ENCODE measurements at places on chromosomes 3 and 15.

DNA sequence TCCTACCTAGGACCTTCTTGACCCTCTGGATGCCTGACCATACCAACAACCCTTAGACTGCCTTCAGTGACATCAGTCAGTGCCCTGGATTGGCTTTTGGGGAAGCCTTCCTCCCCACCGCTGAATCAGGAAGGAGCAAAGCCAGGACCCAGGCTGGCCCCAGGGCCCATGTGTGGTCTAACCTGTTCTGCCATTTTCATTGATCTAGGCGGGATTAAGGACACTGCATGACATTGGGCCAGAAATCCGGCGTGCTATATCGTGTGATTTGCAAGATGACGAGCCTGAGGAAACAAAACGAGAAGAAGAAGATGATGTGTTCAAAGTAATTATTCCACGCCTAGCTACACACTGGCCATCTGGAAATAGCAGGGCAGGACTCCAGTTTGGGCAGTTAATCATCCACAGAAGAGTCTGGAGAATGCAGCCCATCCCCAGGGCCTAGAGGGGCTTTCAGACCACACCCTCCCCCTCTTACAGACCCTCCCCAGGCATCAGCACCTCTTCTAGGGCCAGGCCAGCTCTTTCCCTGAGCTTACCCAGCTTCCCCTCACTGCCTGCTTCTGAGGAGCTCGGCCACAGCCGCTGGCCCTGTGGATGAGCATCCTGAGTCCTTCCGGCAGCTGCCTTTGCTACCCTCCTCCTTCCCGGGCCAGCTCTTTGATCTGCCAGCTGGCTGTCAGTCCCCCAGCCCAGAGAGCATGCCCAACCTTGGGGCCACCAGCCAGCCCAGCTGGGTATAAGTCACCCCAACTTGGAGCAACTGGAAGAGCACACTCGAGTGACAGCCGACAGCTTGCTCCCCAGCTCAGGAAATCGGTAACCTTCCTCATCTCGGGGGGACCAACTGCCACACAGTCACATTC, 45.9 kb downstream of the CHDH start:
- DNase-seq: no peak

GRCh38 chr3:184513276-184514170, 48.1 kb upstream of the EPHB3 start:
- peak; percentile 48 for DNase-seq

- DNase-seq: no peak
Measured at GRCh38 chr3:155949453-155950217, 79.2 kb downstream of the GMPS start.

GRCh38 chr3:113285226-113285625, 73.9 kb downstream of the BOC start:
- no peak for DNase-seq

GRCh38 chr15:35078221-35078915, 6.7 kb downstream of the NANOGP8 start:
- no peak for DNase-seq

DNA sequence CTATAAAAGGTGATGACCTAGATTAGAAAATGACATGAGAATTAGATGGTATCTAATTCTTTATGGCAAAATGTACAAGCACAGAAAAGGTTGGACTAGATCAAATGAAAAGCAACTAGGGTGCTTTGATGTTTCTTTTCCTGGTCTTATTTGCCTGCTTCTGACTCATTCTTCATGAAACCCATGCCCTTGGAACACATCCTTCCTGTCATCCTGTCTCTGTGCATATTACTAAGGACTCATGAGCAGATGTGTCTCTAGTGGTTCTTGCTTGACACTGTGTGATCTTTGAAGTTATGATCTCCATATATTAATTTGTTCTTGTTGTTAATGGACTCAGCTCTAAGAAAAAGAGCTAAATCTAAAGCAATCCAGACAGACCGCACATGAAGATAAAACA, 314.0 kb downstream of the ERC2 start:
- DNase-seq: no peak

GRCh38 chr3:30012941-30013543, 593.4 kb upstream of the TGFBR2 start:
- peak; percentile 9 for DNase-seq

GRCh38 chr15:101162701-101163483, 89.0 kb downstream of the CHSY1 start:
- DNase-seq: no peak

GRCh38 chr3:193971261-193971751, 164.6 kb upstream of the HES1 start:
- peak; percentile 75 for DNase-seq

GRCh38 chr3:11910971-11911531, 64.4 kb upstream of the TAMM41 start:
- DNase-seq: no peak

- DNase-seq: peak; percentile 21
Measured at GRCh38 chr3:54188176-54188791, 65.9 kb downstream of the CACNA2D3 start.

DNA sequence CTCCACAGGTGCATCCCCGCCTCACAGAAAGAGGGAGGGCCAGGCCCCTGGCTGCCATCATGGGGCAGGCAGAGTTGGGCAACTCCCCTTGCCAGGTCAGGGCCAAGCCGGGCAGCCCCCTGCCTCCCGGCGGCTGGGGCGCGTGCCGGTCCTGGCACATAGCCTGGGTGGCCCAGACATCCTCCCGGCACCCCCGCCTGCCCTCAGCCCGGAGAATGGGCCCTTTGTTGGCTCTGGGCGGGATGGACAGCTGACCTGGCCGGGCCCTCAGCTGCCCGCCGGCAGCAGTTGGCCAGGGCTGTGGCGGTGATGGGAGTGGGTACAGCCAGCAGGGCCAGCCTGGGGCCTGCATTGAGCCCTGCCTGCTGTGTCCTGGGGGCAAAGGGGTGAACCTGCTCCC, 16.5 kb downstream of the PLXNA1 start:
- no peak for DNase-seq

DNA sequence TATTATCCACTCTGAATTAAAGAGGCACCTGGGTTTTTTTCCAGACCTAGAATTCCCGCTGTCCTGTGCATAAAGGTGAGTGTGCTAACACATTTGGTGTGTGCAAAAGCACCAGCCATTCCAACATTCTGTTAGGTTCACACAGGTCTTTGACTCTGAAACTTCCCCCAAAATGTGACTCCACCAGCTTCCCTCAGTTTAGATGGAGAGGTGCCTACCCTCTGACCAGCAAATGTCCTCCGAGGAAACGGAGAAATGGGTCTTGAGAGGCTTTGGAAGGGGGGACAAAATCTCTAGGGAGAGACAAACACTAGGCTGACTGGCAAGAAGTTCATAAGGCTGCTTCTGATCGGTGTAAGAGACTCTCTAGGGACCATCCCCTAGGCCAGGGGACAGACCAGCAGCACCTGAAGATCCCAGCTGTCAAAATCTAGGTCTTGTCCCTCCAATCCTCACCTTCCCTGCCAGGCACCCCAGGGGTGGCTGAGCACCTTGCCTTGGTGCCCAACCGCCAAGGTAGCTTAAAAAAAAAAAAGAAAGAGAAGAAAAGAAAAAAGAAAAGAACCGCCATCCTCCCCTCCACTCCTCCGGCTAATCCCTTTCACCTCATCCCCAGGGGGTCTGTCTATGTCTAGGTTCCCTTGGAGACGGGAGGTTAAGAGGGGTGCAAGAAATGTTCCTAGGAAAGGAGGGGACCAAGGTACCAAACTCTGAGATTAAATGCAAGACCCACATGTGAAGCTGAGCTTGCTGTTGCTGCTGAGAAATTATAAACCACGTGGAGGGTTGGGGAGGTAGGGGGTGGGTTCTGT, 2.0 kb upstream of the MECOM start:
- DNase-seq: no peak

- DNase-seq: no peak
Measured at GRCh38 chr3:191919491-191920026, 458.6 kb downstream of the PYDC2 start.

DNA sequence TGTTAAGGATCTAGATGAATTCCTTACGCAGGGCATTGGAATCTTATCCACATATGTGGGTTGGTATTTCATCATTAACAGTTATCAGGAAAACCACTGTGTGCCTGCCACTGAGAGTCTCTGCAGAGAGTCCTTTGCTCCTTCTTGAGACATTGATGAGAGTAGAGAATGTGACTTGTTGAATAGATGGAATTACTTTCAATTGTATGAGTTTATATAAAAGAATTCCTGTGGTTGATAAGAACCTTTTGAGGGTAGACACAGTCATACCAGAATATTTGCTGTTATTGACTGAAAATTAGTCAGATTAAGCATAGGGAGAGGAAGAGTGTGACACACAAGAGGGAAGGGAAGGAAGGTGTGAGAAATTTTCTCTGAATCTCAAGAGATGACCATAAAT, 30.8 kb downstream of the ARHGEF26 start:
- peak; percentile 96 for DNase-seq

DNA sequence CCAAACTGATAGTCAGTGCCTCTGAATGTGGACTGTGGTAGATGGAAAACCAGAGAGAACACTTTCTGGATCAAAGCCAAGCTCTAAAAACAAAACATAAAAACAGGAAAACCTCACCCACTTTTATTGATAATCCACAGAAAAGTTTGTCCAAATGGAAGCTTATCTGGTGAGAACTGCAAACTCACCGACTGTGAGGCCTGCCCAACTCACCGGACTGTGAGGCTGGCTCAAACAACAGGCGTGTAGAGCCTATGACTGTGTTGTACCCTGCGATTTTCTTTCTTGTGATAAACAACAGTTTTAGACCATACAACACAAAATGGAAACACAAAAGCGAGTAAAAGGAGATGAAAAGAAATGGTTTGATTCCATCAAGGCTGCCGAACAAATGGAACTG, 7.2 kb downstream of the PRR23C start:
- DNase-seq: no peak

DNA sequence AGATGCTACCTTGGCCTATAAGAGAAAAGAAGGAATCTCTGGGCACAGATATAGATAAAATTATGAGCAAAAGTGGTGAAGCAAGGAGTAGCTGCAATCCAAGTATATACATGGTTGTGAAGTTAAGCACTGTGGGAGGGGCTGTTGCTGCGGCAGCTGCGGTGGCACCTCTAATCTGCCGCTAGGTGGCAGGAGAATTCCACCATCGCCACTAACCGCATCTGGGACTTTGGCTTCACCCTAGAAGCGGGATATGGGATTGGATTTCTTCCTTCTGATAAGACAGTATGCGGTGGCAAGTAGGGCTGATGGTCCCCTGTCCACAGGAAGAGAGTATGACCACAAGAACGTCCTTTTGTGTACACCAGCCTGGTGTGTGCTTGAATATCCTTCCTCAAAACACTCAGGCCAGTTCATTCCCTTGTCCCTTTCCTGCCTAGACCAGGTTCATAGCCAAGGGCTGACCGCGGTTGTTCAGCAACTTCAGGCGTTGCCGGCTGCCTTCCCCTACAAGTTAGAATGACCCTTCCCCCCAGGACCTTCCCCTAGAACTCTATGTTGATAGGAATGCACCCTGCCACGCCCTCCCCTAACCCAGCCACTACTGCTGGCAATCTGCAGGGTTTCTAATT, 5.1 kb downstream of the MAGEL2 start:
- DNase-seq: no peak

GRCh38 chr15:100759106-100759505, 120.5 kb upstream of the ALDH1A3 start:
- DNase-seq: peak; percentile 79

GRCh38 chr3:46065294-46065705, 38.0 kb upstream of the XCR1 start:
- peak; percentile 22 for DNase-seq

- DNase-seq: no peak
Measured at GRCh38 chr3:23112491-23112890, 90.6 kb upstream of the UBE2E2 start.

DNA sequence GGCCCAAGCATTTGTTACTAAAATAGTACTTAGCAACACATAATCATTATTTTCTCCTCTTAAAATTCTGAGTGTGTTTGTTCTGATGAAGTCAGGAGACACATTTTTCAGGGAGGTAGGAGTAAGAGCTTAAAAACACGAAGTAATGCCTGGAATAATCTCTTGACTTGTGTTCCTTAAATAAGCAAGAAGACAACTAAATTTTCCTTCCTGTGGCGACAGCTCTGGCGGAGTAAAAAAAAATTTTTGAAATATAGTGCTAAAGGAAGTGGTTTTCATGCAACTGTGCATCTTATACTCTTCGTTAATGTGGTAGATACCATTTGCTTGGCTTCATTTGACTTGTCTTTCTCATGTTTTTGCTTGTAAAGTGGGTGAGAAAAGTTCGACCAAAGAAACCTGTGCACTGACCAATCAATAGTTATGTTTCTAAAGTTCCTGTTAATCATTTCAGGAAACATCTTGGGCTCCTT, 11.1 kb upstream of the MBNL1 start:
- DNase-seq: no peak

DNA sequence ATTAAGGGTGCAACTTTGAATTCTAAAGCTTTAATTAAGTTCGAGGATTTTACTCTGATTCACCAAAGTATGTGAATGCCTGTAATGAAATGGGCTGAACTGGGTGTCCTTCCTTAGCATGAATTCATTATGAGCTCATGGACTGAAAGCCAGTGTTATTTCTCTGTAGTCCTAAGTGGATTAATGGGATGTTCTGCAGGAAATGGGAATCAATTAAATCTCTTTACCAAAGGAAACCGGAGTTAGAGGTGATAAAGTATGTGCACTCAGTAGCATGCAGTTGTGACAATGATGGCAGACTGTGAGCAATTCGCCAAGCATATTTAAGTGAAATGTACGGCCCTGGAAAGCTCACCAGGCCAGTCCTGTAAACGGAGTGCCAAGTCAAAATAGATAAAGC, 138.7 kb downstream of the CHL1 start:
- DNase-seq: no peak

DNA sequence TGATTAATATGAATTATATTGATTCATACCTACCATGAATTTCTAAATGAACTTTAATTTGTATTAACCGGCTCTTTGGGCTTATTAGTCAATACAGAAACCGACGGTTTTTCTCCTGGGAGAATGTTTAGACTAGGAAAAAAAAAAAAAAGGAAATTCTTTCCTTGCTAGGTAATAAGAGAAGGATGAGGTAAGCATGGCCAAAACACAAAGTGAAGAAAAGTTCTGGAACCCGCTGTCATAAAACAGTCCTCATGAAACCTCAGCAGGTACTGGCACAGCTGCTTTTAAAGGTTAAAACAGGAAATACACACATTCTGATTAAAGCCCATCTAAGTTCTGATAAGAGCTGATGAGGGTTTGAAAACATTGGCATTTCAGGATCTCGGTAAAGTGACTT, 30.8 kb upstream of the PSTPIP1 start:
- DNase-seq: no peak

- no peak for DNase-seq
Measured at GRCh38 chr15:63200464-63201249, 11.3 kb downstream of the RAB8B start.

- DNase-seq: no peak
Measured at GRCh38 chr15:63294359-63294758, 17.0 kb downstream of the APH1B start.

Data from NCI-H226 (cell line).